NCI-H187 (cell line): ENCODE measurements at places on chromosomes 1 and 21.
A peak's percentile ranks its signal among the peaks of the same experiment; 100 is the strongest.

DNA sequence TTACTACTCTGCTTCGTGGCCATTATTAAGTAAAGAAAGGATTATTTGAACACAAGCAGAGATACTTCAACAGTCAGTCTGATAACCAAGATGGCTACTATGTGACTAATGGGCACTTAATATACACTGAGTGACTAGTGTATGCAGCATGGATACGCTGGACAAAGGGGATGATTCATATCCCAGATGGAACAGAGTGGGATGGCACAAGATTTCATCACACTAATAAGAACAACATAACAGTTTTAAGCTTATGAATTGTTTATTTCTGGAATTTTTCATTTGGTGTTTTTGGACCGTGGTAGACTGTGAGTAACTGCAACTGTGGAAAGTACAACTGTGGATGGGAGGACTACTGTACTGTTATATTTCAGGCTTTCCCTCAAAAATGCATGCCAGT, 9.4 kb downstream of the ZCCHC17 start:
- DNase-seq: no peak

- DNase-seq: no peak
These were observed 5.4 kb upstream of the LRRC40 start for GRCh38 chr1:70210820-70211219.

DNA sequence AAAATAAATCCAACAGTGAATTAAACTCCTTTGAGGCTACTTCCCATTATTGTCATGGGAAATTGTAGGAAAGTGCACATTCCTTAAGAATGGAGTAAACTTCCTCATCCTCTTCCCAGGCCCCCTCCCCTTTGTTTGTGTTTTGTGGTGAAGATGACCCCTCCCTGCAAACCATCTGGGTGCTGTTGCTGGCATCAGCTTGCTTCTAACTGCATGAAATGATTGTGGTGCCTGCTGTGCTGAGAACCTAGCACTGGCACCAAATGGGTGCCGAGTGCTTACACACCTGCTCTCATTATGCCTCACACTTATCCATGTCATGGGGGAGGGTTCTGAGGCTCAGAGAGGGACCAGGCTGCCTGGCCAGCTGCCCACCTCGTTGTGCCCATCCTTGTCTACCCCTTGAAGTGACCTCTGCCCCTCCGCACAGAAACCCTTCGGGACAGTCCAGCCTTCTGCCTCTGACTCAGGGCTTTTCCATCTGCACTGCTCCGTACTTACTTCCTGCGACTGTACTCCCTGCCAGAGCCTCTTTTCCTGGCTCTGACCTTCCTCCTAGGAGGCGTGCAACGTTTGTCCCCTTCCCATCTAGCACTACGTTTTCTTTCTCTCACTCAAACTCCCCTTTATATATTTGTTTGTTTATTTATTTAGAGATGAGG, 30.6 kb downstream of the CAPN2 start:
- no peak for DNase-seq

- no peak for DNase-seq
These were observed 44.3 kb upstream of the CAPZB start for GRCh38 chr1:19529664-19530063.

GRCh38 chr1:96580920-96581319, 140.7 kb upstream of the PTBP2 start:
- DNase-seq: no peak

DNA sequence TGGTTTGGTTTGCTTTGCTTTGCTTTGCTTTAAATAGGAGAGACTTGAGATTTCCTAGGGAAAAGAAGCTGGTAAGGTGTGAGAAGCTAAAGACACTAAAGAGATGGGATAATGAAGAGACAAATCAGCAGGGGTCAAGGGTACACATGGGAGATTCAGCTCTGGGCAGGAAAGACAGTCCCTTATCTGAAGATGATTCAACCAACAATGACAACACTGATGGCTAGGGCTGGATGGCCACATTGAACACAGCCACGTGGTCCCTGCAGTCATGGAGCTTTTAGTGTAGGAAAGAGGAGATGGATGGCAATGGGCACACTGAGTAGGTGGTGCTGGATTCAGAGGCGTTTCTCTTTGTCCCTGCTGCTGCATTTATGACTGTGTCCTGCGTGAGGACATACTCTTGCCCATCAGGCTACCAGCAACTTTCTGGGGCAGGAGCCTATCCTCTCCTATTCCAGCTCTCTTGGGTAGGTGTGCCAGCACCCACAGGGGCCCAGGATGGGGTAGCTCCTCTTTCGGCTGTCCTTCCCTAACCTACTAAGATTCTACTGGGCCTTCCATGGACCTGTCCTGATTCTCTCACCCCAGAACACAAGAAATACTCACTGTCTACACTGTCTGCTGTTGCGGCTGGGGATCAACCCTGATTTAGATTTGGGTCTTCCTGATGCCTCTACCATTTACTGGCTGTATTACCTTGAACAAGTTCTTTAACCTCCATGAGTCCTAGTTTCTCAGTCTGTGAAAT, 1.4 kb upstream of the SHISA4 start:
- no peak for DNase-seq

DNA sequence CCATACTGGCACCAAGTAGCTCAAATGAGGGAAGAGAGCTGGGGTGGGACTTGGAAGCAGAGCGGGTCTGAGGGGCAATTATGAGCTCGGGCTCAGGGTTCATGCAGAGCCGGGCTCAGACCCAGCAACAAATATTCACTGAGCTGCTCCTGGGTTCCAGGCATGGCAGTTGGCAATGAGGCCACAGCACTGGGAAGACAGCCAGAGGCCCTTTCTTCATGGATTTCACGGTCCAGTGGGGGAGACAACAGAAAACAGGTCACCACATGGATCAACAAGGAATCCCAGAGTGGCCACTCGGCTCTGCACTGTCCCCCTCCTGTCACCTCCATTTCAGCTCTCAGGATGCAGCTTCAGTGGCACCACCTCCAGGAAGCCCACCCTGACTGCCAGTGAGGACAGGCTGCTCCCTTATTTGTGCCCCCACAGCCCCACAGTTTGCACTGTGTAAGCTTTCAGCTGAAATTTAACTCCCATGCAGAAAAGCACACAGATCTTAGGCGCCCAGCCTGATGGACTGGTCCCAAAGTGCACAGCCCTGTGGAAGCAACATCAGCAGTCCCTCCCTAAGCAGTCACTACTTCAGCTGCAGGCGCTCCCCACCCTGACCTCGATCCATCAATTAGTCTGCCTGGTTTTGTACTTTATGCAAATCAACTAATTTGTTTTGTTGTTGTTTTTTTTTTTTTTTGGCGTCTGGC, 22.4 kb downstream of the ARHGEF19 start:
- no peak for DNase-seq

DNA sequence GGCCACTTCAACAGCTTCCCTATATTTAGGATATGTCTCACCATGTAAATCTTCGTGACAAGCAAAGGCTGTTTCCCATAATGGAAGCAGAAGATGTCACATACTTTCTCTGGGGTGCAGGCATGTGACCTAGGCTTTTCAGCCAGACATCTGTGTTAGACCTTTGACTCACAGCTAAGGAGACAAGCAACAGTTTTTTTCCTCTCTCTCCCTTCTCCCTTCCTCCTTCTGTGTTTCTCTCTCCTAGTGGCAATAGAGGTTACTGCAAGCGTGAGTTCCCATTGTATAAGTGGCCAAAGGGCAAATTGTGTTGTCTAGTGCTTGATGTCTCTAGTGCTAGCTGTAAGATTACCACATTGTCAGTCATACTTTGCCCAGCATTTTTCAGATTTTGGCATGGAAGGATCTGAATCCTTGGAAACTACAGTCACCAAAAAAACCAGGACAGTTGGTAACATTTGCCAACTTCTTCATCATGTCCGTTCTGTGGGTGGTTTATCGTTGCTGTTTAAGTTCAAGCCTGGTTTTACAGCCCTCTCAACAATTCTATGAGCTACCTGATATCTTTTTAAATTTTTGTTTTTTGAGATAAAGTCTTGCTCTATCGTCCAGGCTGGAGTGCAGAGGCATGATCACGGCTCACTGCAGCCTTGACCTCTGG, 44.4 kb upstream of the RABGAP1L start:
- peak; percentile 23 for DNase-seq

- no peak for DNase-seq
These were observed 38.3 kb downstream of the PAFAH2 start for GRCh38 chr1:25959611-25960010.

DNA sequence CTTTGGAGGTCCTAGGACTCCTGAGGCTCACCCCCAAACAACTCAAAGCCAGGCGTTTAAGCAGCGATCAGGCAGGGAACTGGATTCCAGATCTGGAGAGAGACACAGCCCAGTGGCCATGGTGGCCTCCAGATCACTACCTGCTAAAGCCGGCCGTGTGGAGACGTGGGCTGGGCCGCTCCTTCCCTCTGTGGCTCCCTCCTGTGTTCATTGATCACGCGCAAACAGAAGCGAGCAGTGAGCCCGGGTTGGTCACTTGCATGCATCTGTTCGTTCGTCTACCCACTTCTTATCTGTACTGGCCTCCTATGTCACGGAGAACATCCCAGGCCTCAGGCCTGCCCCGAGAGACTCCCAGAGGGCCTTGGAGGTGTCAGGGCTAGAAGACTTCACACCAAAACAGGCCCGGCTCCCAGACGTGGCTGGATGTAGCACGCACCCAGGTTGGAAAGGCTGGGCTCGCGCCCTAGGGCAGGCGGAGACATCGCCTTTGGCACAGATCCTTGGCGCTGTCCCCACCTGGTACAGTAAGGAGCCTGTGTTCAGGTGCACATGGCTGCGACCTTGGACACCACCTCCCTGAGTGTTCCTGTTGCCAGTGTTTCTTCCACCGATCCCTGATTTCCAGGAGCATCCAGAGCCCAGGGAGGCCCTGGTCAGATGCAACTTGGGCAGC, 76.7 kb upstream of the ARHGEF16 start:
- no peak for DNase-seq

- DNase-seq: no peak
These were observed 95.1 kb downstream of the GPATCH2 start for GRCh38 chr1:217535601-217536377.
